ENCODE measurements at places on chromosomes 1 and 21. TPM values are rescaled to one million over a fixed set of nuclear protein-coding genes. Genes with fewer than 3 reads are reported as not detected.

Gene LRRC3
- total RNA-seq, result 4.7 TPM

Gene PROK1
- total RNA-seq, result not detected

Gene PADI4
- 9.4 TPM for total RNA-seq

Gene RGS8
- total RNA-seq, result not detected

Gene GJA4
- total RNA-seq, result 41.1 TPM

Gene MAP7D1
- total RNA-seq, result 195 TPM

Gene SEC16B
- total RNA-seq, result 26.2 TPM

Gene OTUD3
- 6.4 TPM for total RNA-seq

Gene IARS2
- total RNA-seq, result 50.0 TPM

Gene TMEM54
- total RNA-seq, result 94.1 TPM

Gene PHTF1
- 14.7 TPM for total RNA-seq

GRCh38 chr1:167555971-167556714 lies 2.6 kb upstream of the CREG1 start:
- peak; percentile 82 for DNase-seq

- DNase-seq, result no peak
Measured at GRCh38 chr1:47592296-47593012, 154.6 kb downstream of the FOXD2 start.

- no peak for DNase-seq
Measured at GRCh38 chr1:115261496-115261895, 76.6 kb downstream of the NGF start.

DNA sequence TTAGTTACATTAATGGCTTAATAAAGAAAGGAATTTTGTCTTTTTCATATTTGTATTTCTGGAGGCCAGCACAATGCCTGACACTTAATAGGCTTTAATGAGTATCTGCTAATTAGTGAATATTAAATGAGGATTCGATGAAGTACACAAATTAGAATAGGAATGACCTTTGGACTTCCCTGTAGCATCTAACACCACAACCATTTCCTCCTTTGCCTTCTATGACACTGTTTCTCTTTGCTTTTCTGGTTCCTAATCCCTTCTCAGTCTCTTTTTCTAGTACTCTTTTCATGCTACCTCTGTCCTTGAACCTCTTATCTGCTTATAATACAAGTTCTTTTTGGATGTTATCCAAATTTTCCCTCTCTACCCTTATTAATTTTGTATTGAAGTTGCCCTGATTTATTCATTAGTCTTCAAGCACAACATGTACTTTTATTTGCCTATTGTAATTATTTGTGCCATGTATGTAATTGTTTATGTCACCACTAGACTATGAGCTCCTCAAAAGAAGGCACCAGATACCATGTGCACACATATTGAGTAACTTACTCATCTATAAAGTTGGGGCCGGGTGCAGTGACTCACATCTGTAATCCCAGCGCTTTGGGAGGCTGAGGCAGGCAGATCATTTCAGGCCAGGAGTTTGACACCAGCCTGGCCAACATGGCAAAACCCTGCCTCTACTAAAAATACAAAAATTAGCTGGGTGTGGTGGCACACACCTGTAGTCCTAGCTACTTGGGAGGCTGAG lies 23.8 kb downstream of the RPS27 start:
- no peak for DNase-seq

DNA sequence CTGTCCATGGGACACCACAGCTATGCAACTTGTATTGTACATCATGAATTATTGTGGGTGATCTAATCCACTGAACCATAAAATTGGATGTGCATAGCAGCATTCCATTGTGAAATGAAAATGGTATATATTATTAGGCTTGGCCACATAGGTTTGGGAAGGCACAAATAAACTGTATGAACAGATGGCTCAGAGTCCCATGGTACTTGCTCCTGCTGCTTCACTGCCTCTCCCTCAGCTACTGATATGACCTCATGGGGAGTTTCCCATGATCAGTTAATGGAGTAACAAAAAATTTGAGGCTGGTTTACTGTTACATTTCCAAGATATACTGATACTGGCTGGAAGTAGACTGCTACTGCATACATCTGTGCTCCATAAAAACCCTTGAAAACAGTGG lies 152.7 kb upstream of the NEGR1 start:
- DNase-seq, result no peak

GRCh38 chr1:64147759-64148158 lies 55.7 kb upstream of the UBE2U start:
- DNase-seq, result no peak

- no peak for DNase-seq
Measured at GRCh38 chr1:1664941-1665814, 6.4 kb upstream of the CDK11B start.

GRCh38 chr1:27316860-27317259 lies 5.1 kb upstream of the TMEM222 start:
- no peak for DNase-seq

- DNase-seq, result no peak
Measured at GRCh38 chr1:7847599-7847998, 5.3 kb downstream of the UTS2 start.

DNA sequence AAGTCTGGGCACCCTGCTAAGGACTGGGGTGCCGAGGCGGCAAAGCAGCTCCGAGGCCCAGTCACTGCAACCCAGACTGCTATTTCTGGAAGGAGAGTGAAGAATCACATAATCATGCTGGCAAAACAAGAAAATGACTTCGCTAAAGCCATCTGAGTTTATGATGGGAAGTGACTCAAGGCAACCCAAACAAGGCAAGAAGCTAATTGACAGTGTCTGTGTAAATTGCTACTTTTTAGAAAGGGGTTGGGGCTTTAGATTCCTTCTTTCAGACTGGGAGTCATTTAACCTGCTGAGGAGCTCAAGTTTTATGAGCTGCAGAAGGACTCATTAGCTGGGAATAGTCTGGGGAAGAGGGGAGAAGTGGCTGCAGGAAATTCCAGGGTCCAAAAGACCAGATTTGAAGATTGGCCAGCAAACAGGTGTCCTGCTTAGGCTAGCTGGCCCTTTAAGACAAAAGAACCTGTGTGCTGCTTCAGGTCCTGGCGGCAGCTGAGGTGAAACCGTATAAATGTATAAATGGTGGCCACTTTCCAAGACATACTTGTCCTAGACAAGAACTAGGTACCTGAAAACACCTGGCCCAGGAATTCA lies 28.1 kb downstream of the TSHB start:
- DNase-seq, result no peak

DNA sequence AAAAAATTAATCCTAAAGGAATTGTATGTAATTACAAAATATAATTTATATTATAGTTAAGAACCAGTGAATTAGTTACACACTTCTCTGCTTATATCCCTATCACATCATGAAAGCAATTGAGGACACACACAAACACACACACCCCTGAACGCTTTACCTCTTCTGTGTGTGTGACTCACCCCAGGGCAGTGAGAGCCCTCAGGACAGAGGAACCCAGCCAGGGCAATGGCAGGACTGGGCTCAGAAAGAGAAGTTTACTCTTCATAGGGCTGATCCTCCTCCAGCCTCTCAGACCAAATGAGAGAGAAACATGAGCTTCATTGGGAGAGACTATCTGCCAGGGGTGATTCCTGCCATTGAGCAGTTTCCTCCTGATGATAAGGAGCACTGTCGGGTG lies 38.1 kb downstream of the SLC44A3 start:
- peak; percentile 73 for DNase-seq

DNA sequence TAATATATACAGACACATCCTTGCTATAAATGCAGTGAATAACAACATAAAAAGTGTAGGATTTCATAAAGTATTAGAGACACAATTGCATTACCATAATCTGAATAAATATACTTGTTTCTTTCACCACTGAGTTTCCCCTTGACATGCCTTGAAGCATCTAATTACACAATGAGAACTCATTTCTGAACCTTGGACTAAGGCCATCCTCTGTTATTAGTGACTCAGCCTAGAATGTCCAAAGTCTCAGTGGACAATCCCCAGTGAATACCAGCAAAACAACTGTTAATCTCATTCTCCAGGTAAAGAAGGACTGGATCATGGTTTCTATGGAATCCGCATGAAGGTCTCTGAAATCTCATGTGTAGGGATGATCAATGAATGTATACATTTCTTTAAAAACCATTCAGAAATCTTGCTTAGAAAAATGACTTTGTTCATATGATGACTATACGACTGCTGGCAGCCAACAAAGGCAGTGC lies at the start of gene OR2L5:
TSS of gene OR2L5 (plus strand) at position 432 of the 482 bp plus-strand sequence. CDS start 8,288 bp downstream, outside the sequence.
- DNase-seq, result no peak

DNA sequence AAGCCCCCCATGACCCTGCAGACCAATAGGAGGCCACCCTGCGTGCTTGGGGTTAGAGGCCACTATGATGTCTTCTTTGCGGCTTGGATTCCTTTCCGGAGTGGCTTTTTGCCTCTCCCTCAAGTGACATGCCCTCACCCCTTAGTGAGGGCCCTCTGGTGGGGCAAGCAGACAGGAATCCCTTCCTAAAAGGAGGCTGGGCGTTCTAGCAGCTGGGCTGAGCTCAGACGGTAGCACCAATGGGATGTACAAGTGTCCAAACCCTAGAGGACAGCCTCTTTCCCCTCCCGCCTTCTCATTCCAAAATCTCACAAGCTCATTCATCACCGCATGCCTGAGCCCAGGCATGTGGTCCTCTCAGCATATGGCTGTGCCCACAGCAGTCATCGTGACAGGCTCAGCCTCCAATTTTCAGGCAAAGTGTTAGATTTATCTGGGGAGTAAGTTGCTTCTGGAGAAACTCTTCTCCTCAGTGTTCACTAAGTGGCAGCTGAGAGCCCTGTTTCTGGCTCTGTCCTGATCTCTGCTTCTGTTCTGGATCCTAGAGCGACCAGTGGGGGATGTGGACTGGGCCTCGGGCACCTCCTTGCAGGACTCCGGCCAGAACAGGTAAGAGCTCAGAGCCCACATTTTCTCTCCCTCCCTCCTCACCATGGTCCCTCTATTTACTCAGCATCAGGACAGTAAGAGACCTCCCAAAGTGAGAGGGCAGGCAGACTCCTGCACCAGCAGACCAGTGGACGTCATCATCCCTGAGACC lies 4.8 kb downstream of the KIAA1614 start:
- no peak for DNase-seq

GRCh38 chr1:24547195-24547594 lies 8.7 kb upstream of the NCMAP start:
- DNase-seq, result peak; percentile 28

GRCh38 chr21:28317177-28317950 lies 675.3 kb downstream of the LTN1 start:
- DNase-seq, result no peak

DNA sequence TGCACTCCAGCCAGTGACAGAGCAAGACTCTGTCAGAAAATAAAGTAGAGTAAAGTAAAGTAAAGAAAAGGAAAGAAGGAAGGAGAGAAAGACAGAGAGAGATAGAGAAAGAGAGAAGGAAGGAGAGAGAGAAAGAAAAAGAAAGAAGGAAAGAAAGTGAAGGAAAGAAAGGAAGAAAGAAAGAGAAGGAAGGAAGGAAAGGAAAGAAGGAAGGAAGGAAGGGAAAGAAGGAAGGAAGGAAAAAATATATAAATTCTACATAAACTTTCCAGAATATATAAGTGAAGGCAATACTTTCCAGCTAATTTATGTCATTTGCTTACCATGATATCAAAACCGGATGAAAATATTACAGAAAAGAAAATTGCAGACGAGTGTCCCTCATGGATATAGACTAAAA lies 71.7 kb upstream of the GPR52 start:
- DNase-seq, result no peak

DNA sequence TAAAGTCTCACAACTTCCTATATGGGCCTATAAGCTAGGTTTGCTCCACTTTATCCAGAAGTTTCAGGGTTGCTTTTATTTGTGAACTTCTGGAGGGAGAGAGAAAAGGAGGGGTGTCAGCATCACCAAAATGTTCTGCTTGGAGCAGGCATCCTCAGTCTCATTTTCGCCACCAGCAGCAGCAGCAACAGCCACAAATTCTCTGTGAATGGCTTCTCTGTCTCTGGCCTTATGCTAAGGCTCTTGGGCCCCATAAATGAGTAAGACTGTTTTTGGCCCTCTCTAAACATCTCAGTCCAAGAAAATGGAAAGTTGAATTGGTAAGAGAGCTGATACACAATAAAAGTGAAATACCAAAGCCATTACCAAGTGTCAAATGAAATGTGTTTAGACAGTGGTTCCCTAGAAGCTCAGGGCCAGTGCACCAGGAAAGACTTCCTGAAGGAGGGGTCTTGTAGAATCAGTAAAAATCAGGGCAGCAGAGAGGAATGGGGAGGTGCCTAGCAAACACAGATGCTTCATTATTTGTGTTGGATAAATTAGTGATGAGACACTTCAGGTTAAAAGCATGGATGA lies 53.0 kb upstream of the SPATA6 start:
- no peak for DNase-seq

DNA sequence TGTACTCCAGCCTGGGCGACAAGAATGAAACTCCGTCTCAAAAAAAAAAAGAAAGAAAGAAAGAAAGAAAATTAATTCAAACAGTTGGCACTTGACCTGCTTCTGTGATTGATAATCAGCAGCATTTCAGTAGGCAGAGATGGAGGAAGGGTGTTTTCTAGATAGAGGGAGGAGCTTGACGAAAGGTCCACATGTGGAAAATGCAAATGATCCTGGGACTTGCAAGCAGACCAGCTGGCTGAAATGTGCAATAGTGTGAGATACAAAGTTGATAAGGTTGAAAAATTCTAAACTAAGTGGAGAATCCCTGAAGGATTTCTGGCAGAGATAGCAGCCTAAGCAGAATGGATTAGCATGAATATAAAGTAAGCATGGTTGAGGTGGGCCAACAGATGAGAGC lies 4.2 kb downstream of the ELAPOR1 start:
- DNase-seq, result no peak

- DNase-seq, result no peak
Measured at GRCh38 chr1:2823921-2824610, 22.6 kb upstream of the TTC34 start.

- no peak for DNase-seq
Measured at GRCh38 chr1:81662913-81663526, 137.7 kb upstream of the ADGRL2 start.

- DNase-seq, result no peak
Measured at GRCh38 chr1:87449348-87449963, 120.8 kb downstream of the LMO4 start.

- DNase-seq, result peak; percentile 77
Measured at GRCh38 chr1:143643148-143643885, 328.5 kb downstream of the FAM72C start.

- DNase-seq, result no peak
Measured at GRCh38 chr1:52658795-52659194, 25.8 kb downstream of the SHISAL2A start.

GRCh38 chr21:26085127-26085526 lies 85.4 kb downstream of the APP start:
- no peak for DNase-seq

GRCh38 chr1:53561503-53562105 lies 102.4 kb downstream of the DMRTB1 start:
- no peak for DNase-seq

DNA sequence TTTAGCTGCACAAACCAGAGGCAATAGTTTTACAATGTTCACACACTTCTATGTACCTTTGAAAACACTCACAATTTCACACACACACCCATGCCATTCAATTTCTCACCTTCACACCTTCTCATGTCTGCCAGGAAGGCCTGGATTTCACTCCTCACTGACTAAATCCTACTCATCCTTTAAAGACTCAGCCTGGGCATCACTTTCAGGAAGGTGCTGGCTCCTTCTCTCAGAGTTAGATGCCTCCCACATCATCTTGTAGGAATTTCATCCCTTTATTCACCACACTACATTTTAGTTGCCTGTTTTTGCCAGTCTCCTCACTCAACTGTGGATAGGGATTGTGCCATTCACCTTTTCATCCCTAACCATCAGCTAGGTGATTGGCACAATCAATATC lies 2.3 kb downstream of the IL20 start:
- no peak for DNase-seq
